8988T (cell line): ENCODE measurements at places on chromosomes 7 and 10.

DNA sequence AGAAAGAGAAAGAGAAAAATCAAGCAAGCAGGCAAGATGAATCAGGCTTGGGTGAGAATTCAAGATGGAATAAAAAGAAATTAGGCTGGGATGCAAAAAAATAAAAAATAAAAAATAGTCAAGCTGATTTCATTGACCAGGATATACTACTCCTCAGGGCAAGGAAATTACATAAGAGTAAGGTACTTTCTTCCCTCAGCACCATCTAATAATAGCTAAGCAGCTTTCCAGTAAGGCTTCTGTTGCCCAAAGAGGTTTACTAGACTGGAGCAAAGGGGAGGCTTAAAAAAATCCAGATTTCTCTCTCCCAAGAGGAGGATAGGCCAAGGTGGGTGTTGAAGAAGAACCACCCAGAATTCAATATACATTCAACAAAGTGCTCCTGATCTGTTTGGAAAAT, 93.6 kb downstream of the NEURL1 start:
- no peak for DNase-seq

DNA sequence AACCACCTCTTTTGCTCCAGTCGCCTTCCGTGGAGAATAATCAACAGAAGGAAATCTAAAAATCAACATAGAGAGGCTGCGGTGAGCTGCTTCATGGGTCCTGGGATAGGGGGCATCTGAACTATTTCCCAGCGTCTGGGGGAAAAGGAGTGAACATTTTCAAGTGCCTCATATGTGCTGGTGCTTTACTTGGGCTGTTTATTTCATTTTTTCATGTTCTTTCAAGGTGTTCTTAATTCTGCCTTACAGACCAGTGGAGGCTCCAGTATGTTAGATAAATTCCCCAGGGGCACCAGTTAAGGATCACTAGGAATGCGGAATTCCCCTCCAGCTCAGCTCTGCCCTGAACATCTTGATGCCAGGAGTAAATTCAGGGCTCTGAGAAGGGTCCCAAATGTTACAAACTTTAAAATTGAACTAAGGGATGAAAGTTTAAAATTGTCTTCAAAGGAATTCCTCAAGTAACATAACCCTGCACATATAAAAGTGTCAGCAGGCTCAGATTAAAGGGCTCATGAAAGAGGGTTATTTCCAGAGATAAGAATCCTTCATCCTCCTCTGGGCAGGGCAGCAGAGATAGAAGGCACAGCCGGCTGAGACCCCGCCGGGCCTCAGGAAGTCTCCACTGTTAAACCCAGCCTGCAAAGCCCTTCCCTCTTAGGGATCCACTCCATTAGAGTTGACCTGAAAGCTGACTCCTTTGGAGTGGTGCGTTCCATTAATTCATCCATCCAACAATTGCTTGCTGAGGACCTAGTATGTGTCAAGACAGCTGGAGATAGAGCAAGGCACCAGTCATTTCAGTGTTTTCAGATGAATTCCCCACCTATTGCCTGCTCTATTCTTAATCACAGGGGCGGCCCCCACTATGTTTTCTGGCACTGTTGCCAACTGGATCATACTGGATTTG, 345.8 kb downstream of the KCNMA1 start:
- no peak for DNase-seq

DNA sequence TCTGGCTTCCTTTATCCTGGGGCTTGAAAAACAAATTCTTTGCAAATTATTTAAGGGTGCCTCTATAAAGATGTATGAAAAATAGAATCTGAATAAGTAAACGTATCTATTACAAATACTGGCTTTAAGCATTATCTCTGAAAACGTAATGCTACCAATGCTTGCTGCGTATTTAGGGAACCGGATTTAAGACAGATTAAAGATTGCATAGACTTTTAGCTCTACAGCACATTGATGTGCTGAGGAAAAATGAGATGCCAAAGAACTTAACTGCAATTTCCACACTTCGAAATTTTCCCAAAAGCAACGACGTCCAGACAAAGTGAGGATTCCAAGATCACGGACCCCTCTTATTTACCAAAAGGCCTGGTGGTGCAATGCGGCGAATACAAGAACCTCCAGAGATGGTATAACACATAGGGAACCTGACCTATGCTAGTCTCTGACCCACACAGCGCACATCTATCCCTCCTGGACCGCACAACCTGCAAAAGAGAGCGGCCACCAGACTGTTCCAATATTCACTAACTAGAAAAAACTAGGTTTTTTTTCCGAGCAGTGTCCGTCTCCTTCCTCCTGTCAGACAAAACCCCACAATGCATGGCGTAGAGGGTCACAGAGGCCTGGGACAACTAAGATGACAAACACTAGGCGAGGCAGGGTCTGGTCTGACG, 34.3 kb upstream of the PHF14 start:
- no peak for DNase-seq

DNA sequence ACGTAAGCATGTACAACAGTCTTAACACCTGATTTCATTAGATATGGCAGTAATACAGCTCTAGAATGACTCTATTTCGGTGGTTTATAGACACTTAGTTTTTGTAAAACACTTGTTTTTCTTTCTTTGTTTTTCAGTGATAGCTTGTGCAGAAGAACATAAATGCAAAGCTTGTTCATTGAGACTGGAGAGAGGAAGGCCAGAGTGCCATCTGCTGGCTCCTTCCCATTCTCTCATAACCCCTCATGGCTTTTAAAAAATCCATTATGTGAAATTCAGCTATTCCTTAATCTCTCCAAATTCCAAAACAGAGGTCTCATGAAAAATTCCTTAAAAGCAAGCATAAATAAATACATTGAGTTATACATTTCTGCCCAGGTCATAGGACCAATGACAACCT, 76.3 kb downstream of the CACNB2 start:
- DNase-seq, result no peak

DNA sequence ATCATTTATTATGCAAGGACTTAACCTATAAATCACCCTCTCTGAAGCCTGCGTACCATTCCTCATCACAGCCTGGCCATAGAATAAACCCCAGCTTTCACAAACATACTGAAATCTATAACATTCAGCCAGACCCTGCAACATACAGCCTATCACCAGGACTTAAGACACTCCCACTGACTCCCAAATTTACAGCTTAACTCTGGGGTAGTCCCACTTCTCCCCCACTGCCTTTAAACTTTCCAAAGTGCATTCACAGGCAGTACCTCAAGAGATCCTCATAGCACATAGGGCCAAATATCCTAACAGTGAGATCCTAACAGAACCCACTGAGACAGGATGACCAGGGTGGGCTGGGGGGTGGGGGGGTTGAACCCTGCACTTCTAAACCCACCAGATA, 3.5 kb downstream of the LDB1 start:
- no peak for DNase-seq

- no peak for DNase-seq
Measured at GRCh38 chr7:93430917-93431588, 143.5 kb downstream of the CALCR start.

- DNase-seq, result no peak
Measured at GRCh38 chr10:60028081-60028480, 121.7 kb upstream of the CCDC6 start.

GRCh38 chr10:132540456-132540855, 2.9 kb downstream of the INPP5A start:
- DNase-seq, result no peak

DNA sequence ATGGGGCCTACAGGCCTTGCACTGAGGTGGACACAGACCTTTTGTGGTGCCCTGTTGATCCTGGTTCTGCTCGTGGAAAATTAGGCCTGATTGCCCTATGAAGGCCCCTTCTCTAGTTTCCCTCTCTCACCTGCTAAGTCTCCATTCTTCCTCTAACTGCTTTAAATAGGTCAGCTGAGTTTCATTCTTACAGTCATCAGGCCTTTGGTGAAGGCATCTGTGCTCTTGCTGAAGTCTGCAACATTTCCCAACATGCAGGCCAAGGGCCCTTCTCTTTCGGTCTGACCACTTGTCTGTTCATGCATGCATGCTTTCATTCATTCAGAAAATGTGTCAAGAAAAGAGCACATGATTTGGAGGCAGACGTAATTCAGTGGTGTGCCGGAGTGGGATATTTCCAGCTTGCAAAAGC, 244.0 kb downstream of the BUB3 start:
- DNase-seq, result no peak

- no peak for DNase-seq
Measured at GRCh38 chr10:34135515-34135914, 679.6 kb downstream of the PARD3 start.

GRCh38 chr10:97771055-97771891, 526 bp downstream of the SFRP5 start:
- DNase-seq, result peak; percentile 84

- DNase-seq, result no peak
Measured at GRCh38 chr10:2936816-2937215, 130.5 kb upstream of the PFKP start.

GRCh38 chr7:144255471-144255897, 9.1 kb downstream of the OR2A7 start:
- no peak for DNase-seq

DNA sequence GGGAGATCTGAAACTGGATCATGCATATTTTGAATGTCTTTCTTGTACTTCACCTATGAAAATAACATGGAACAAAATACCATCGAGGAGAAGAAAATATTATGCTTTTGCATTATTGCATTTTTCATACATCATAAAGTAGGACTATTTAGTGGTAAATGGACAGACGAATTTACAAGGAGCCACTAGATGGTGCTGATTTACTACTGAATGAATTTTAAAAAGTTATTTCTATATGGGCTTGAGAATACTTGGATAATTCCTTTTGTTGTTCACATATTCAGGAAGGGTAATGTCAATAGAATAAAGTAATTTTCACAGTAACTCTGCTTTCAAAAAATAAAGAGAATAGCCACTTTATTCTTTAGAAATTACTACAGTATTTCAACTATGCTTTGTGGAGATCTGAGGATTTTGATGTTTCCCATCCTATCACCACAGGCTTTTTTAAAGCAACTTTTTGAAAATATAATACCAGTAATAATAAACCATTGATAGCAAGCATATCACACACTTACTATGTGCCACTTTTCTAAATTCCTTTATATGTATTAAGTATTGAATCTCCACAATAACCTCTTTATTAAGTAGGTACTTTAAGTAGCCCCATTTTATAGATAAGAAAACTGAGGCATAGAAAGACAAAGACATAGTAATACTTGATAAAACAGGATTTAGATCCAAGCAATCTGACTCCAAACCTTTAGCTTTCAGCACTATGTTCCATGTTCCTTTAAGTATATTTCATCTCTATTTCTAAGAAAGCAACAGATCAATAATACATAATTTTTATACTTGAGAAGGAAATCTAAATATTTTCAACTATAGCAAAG, 38.6 kb downstream of the NEBL start:
- DNase-seq, result no peak

DNA sequence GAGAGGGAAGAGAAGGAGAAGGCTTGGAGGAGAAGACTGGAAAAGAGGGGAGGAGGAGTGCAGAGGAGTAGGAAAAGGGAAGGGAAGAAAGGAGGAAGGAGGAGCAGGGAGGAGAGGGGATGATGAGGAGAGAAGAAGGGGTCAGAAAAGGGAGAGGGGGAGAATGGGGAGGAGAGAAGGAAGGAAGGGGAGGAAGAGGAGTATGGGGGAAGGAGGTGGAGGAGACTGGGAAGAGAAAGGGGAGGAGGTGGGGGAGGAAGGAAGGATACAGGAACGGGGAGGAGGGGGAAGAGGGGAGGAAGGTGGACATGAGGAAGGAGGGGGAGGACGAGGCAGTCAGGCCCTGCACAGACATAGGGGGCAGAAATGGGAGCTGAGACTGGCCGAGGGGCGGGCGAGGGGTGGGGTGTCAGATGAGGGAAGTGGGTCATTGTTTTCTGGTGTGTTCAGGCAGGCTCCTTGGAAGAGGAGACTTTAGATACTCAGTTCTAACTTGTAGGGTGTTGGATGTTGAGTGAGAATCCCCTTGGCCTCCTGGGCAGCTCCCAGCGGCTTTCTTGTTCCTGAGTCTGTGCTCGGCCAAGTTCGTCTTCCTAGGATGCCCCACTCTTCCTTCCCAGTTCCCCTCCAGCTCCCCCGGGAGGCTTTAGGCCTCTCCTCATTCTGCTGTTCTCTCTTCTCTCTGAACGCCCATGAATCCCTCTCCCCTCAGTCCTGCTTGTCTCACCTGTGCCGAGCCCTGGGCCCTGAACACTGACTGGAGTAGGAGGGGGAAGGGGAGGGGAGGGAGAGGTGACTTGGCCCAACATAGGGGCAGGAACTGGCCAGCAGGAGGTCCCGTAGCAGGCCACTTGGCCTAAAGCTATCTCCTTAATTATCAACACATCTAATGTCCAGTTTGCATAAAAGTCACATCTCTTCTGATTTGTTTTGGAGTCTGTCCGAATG, 12.8 kb upstream of the CRHR2 start:
- DNase-seq, result no peak
